ENCODE measurements at places on chromosomes 5 and 9. TPM values are rescaled to one million over a fixed set of nuclear protein-coding genes. Genes with fewer than 3 reads are reported as not detected.

PLAA gene
- total RNA-seq = 41.2 TPM

BTNL9 gene
- 11.7 TPM for total RNA-seq

DNA sequence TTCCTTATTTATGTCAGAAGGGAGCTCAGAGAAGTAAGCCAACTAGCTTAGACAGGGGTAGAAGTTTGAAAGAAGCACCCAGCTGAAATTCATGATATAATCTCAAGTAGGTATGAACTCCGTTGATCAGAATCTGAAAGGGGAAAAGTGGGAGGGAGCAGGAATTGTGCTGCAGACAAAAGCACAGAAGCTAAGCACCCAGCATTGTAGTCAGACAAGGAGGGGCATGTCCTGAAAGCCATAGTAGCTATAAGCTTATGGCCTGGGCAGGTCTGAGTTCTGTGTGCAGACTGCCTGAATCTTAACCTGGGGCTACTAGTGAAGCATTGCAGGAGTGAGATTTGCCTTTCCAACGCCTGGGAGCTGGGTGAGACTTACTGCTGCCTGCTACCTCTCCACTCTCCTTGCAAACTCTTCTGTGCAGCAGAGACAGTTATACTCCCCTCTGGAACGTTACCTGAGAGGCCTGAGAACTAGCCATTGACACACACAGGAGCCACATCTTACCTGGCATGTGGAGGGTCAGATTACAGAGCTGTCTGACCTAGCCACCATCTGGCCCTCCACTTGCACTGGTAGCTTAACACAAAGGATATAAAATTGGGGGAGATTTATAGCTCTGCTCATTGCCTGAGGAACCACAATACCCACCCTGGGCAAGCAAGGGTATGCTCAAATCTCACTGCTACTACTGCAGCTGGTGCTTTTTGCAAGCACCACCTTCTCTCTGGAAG lies 9.8 kb upstream of the CYLC2 start:
- no peak for DNase-seq

TENT4A gene
- total RNA-seq = 39.8 TPM

FSD1L gene
- 5.5 TPM for total RNA-seq

DNA sequence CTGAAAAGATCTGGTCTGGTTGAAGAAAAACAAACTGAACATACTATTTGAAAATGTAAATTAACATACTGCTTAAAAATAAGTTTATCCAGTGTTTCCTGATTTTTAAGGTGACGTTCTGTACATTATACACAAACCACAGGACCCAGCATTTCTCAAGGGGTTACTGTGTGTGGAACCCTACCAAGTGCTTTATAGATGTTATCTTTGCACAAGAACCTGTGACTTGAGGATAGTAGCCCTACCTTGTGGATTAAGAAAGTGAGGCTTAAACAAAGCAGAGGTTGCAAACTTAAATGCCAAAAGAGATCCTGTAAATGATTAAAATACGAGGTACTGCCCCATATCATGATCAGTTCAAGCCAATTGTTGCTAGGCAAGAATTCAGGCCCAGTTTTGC lies 4.7 kb downstream of the KLF9 start:
- DNase-seq = no peak

DNA sequence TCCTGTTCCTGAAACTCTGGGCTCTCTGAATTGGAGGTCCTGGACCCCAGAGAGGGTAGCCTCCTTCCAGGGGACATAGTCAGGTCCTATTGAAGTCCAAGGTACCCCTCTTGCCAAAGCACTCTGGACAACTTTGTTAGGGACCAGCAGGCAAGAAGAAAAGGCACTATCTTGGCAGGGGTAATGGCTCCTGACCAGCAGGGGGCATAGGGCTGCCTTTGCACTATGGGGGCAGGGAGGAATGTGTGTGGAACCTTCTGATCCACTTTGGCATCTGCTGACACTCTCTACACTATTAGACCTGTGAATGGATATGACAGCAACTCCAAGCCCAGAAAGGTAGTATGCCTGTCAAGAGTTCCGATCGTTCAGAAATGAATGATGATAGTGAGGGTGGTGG lies 179.0 kb upstream of the CD180 start:
- DNase-seq = no peak

- DNase-seq = no peak
Observed at GRCh38 chr5:98128271-98128670, 645.2 kb upstream of the RGMB start.

GRCh38 chr5:104937598-104937997 lies 1375.0 kb upstream of the NUDT12 start:
- no peak for DNase-seq

DNA sequence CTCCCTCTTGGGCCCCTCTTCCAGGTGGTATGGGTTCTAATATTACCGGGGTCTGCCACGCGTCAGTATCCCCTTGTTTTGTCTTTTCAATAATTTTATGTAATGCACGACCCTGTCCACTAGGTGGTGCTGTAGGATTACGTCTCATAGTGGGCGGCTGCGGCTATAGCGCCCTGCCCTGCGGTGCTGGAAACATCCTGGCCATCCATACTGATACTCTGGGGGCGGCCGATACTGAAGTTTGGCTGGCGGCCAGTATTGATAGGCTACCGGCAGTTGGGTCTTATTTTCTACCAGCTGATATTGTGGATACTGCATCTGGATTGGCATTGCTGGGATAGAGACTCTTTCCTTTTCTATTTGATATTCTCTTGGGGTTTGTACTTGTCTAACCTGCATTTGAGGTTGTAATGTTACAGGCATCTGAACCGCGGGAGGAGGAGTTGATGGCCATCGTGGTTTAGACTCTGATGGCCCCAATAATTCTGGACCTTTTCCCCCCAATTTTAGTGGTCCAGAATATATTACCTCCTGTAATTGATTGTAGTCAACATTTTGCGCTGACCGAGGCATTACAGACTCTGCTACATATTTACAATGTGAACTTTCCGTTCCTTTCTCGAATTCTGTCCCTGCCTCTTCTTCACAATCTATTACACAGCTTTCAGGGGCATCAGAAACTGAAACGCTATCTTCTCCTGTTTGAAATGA lies 3.3 kb upstream of the TMEM141 start:
- DNase-seq = no peak

GZMA gene
- total RNA-seq = not detected

DNA sequence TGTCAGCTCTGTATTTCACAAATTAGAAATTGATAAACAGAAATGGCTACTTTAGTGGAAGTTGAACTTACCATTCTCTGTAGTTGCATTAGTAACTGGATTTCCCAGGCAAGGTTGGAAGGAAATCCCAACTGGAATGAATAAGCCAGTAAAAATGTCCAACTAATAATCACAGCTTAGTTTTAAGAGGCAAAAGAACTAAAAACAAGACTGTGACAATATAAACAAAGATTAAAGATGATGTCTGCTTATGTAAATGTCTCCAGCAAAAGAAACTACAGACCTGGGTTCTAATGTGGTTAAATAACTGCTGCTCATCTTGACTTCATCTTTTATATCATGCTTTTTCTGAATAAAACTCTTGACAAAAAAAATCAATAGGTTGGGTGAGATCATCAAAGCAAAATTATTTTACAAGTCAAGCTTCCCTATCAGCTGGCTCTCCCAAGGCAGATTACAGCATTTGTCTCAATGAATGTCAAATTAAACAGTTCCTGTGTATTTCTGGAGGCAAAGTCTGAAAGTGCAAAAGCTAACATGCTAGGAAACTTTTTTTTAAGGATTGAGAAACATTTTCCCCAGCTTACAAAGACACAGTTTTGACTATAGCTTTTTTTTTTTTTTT lies 62.3 kb upstream of the HMHB1 start:
- DNase-seq = no peak

- DNase-seq = no peak
Observed at GRCh38 chr5:151151793-151152192, 5.8 kb downstream of the ANXA6 start.

NUTM2G gene
- not detected for total RNA-seq

ITGA1 gene
- 1.8 TPM for total RNA-seq

DNA sequence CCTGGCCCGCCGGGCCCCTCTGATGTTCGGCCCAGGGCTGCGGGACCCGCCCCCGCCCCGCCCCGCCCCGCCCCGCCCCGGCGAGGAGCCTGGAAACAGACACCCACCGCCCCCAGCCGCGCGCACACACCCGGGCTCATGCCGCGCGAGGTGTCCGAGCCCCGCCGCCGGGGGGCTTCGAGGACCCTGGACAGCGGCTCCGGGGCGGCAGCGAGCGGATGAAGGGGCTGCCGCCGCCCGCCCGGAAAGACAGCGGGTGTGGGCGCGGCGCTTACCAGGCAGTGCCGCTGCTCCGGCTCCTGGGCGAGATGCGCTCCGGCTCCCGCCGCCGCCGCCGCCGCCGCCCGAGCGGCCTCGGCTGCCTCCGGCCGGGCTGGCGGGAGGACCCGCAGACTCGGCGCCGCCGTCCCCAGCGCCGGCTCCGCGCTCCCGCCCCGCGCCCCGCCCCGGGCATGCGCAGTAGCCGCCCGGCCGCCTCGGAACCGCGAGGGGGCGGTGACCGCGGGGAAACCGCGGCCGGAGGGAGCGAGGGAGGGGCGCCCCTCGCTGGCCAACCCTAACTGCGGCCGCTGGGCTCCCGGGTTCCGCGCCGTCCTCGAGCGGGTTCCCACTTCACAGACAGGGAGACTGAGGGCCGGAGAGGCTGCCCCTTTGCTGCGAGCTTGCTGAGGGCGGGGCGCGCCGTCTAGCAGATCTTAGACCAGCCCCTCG lies at the start of gene GPRIN1:
Gene GPRIN1, minus strand, starts transcription at position 433 of the 711 bp plus-strand sequence. CDS start 10,322 bp downstream, outside the sequence.
- DNase-seq = peak; percentile 18

DNA sequence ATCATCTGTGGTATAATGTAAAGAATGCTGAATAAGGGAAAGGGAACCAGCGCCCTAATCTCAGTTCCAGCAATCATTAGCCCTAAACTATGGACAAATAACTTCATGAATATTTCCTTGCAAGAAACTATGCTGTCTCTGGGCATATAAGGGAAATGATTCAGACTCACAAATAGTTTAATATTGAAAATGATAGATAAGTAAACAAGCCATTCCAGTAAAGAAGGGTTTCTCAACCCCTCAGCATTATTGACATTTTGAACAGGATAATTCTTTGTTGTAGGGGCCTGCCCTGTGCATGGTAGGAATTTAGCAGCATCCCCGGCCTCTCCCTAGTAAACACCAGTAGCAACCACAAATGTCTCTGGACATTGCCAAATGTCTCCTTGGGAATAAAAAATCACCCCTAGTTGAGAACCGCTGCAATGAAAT lies 23.8 kb downstream of the C5 start:
- DNase-seq = no peak

ZFP37 gene
- 1.8 TPM for total RNA-seq

DNA sequence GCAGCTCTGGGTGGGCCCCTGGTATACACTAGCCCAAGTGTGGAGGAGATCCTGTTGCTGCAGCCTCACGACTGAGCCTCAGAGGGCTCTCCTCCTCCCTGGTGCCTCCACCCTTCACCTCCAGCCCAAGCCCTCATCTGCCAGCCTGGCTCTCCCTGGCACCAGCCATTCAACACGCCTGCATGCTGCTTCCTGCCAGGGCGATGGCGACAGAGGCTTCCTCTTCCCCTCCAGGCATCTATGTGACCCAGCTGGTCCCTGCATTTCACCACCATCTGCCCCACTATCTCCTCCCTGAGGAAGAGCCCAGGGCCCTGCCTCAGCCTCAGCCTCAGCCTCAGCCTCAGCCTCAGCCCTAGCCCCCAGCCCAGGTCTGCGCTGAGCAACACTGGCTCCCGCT lies 54.8 kb upstream of the ANGPTL2 start:
- no peak for DNase-seq

GRCh38 chr5:30693326-30693725 lies 500.2 kb upstream of the CDH6 start:
- no peak for DNase-seq

HAVCR2 gene
- total RNA-seq = 0.07 TPM

CAPSL gene
- not detected for total RNA-seq

- DNase-seq = no peak
Observed at GRCh38 chr5:170307575-170308465, 10.2 kb upstream of the LCP2 start.

DNA sequence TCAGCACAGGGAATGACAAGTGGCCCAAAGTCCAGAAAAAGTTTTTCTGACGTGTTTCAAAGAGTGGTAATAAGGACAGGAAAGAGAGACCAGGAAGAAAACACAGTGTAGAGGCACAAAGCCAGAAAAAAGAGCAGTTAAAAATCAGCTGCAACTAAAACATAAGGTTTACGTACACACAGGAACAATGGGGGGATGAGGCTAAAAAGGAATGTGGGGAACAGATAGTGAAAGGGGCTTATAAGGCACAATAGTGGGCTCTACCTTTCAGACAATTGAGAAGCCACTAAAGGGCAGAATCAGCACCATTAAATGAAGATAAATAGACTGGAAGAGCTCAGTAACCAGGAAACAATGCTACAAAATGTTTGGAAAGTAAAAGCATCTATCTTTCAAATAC lies 5.5 kb downstream of the ELP1 start:
- no peak for DNase-seq

- DNase-seq = no peak
Observed at GRCh38 chr5:110297152-110297670, 429.3 kb downstream of the TMEM232 start.

DNA sequence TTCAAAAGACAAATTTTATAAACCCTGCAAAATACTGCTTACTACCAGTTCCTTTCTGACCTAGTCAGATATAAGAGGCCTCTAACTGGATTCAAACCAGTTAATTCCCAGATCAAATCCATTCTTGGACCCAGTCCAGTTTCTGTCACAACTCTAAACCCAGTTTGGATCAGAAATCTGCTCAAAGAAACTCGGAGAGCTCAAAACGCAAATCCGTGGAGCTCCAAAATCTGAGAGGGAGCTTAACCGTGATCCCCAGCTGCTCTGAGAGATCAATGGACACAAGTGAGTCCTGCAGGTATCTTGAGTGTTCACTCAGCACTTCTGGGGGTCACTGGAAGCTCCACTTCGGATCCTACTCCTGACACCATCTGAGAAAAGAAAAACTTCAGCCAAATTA lies 348.1 kb upstream of the PTGER4 start:
- DNase-seq = no peak

SLC1A1 gene
- total RNA-seq = 6.8 TPM

DNA sequence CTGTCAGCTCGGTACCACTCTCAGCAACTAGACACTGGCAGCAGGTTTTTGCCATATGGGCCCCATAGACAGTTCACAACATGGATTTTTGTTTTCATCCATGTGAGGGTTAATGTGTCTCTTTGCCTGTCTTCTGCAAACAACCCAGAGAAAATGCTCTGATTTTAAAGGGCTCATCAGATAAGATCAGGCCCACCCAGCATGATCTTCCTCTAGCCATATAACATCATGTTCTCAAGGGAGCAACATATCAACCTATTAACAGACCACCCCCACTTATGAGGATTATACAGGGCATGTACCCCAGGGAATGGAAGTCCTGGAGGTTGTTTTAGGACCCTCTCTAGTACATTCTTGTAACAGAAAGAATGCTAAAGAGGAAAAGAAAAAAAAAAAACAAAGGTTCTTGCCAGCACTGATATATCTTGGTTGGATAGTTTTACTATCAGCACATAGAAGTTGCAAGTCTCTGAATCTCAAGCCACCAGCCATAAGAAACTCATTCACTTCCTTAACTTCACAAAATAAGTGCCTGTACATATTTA lies 1015.1 kb downstream of the TLE4 start:
- no peak for DNase-seq

EFNA5 gene
- 0.22 TPM for total RNA-seq

Measured in HCT116 (cell line).